ENCODE measurements at places on chromosomes 2 and 18. TPM values are rescaled to one million over a fixed set of nuclear protein-coding genes. Genes with fewer than 3 reads are reported as not detected.
A peak's percentile ranks its signal among the peaks of the same experiment; 100 is the strongest.

GRCh38 chr18:23101861-23102432 is 33.3 kb upstream of the CABLES1 start:
- H3K4me1 ChIP-seq, result no peaks in the 10 kb centered on the region
- no peaks in the 10 kb centered on the region for H3K36me3 ChIP-seq
- no peaks in the 10 kb centered on the region for H3K27me3 ChIP-seq
- no peak for DNase-seq

VIT gene
- not detected for total RNA-seq

DNA sequence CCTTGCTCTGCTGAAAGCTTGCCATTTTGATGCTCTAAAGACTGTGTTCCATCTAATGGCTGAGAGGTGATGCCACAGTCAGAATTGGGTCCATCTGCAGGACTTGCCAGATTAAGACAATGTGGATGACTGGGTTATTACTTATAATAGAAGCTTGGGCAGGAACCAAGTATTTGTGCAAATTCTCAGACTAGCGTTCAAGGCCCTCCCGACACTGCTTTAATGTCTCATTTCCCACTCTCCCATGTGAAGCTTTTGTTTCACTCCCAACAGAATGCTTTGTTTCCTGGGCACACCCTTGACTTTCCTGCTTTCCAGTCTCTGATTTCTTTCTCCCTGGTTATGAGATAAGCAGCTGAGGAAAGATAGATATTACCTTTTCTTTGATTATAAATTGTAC is 215.8 kb downstream of the KCNS3 start:
- no peak overlapping the region for H3K4me3 ChIP-seq
- H3K27me3 ChIP-seq, result no peaks in the 10 kb centered on the region
- H3K4me1 ChIP-seq, result no peaks in the 10 kb centered on the region
- no peaks in the 10 kb centered on the region for H3K36me3 ChIP-seq
- DNase-seq, result no peak

DNA sequence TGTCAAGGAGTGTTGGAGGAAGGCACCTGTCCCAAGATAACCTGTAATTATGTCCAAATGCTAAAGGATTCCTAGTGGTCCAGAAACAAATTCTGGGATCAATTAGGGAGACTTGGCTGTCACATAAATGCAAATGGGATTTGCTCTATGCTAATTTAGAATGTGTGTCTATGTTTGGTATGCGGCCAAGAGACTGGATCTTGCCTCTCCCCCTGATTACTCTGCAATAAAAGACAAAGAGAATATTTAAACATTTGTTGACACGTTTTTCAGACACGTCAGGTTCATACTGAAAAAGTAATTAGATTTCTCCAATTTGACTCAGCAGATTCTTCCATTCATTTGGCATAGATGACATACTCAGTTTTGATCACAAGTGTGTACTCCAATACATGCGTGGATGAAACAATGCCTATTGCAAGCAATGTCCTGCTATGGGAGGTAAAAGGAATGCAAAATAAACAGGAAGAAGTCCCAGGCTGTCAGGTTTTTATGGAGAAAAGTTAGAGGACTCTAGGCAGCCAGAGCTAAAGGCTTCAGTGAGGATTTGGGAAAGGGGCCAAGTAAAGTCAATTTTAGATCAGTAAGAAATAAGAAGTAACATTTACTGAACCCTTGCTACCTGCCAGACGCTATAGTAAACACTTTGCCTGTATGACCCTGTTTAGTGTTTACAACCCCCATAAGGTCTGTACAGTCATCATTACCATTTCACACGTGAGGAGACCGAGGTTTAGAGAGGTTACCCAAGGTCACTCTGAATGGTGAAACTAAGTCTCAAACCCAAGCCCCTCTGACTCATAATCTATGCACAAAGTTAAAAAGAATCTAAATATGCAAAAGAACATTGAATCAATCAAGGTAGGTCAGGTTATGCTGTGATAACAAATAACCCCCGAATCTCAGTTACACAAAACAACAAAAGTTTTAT is 7.8 kb downstream of the ANTXR1 start:
- no peaks in the 10 kb centered on the region for H3K4me1 ChIP-seq
- no peak overlapping the region for H3K27ac ChIP-seq
- no peak for DNase-seq
- H3K36me3 ChIP-seq, result no peaks in the 10 kb centered on the region

- H3K27ac ChIP-seq, result peak overlapping the region; percentile 94
- H3K27me3 ChIP-seq, result no peaks in the 10 kb centered on the region
- no peaks in the 10 kb centered on the region for H3K36me3 ChIP-seq
- H3K4me1 ChIP-seq, result peaks cover 22% of the 10 kb centered on the region
These were observed 617 bp downstream of the SRBD1 start for GRCh38 chr2:45610281-45611019.

GRCh38 chr2:116580209-116580608 is 1234.3 kb upstream of the DDX18 start:
- DNase-seq, result no peak
- H3K27me3 ChIP-seq, result no peaks in the 10 kb centered on the region
- H3K27ac ChIP-seq, result no peak overlapping the region
- no peaks in the 10 kb centered on the region for H3K36me3 ChIP-seq
- H3K4me3 ChIP-seq, result no peak overlapping the region

GRCh38 chr2:98896944-98897343 is 39.1 kb downstream of the CRACDL start:
- H3K4me1 ChIP-seq, result no peaks in the 10 kb centered on the region
- H3K27me3 ChIP-seq, result no peaks in the 10 kb centered on the region
- no peaks in the 10 kb centered on the region for H3K36me3 ChIP-seq
- no peak overlapping the region for H3K27ac ChIP-seq
- H3K4me3 ChIP-seq, result no peak overlapping the region

NAT8 gene
- total RNA-seq, result not detected
